Ecto neural progenitor cell (in vitro differentiated cells): ENCODE measurements at places on chromosomes 3 and 15.

DNA sequence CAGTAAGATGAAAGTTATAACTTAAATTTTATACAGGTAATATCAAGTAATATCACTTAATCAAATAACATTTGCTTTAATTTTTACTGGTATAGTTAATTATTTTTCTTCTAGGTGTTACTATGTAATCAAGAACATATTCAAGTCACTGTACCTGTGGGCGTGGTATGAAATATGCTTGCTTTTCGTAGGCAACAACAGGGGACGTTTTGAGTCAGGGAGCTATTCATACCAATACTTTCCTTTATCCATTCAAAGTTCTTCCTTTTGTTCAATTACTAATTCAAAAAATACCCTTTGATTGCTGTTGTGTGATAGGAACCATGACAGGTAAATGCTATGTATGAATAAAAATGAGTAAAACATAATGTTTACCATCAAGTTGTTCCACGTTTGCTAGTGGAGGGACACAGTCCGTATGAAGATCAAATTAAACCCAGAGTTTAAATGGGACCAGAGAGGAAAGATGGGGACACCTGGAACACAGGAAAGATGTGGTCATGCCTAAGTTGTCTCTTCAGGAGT, 654.0 kb upstream of the KCNMB2 start:
- no peak for DNase-seq

- no peak for DNase-seq
These were observed 80.4 kb upstream of the IGF1R start for GRCh38 chr15:98567951-98568350.

GRCh38 chr3:113169891-113170452, 41.4 kb upstream of the BOC start:
- no peak for DNase-seq

DNA sequence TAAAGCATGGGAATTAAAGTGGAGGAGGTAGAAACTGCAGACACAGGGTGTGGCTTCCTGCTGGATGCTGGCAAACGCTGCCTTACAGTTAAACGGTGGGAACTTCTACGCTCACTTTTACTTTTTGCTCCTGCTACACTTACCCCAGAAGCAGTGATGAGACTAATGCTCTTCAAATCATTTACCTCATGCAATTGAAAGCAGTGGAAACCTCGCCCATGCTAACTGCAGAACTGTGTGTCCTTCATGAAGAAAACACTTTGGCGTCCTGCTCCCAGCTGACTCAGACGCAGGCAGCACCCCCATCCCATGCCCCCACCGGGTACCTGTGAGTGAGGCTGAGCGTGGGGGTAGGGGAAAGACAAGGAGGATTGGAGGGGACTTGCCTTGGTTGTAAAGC, 31.8 kb downstream of the UPK1B start:
- DNase-seq = no peak

DNA sequence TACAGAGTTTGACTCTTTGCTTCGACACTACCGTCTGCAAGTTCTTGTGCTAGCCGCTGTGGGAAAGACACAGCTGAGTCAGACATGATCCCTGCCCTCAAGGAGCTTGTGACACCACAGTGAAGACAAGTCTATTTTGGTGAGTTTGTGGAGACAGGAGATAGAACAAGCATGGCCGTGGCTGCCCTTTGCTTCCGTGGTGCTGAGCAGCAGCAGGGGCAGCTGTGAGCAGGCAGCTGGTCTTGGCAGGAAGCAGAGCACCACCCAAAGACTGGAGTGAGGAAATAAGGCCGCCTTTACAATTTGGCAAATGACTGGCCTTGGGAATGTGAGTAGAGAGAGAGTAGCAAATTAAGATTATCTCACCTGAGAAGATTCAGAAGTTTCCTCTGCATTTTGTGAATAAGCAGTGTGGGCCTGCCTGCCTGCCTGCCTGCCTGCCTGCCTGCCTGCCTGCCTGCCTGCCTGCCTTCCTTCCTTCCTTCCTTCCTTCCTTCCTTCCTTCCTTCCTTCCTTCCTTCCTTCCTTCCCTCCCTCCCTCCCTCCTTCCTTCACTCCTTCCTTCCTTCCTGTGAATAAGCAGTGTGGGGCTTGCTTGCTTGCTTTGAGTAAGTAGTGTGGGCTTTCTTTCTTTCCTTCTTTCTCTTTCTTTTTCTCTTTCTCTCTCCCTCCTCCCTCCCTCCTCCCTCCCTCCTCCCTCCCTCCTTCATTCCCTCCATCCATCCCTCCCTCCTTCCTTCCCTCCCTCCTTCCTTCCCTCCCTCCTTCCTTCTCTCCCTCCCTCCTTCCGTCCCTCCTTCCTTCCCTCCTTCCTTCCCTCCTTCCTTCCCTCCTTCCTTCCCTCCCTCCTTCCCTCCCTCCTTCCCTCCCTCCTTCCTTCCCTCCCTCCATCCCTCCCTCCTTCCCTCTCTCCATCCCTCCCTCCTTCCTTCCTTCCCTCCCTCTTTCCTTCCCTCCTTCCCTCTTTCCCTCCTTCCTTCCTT, 1.6 kb upstream of the GCNT3 start:
- no peak for DNase-seq

GRCh38 chr3:138686771-138687221, 78.2 kb downstream of the FAIM start:
- no peak for DNase-seq
